ENCODE measurements at places on chromosomes 6 and 20.

DNA sequence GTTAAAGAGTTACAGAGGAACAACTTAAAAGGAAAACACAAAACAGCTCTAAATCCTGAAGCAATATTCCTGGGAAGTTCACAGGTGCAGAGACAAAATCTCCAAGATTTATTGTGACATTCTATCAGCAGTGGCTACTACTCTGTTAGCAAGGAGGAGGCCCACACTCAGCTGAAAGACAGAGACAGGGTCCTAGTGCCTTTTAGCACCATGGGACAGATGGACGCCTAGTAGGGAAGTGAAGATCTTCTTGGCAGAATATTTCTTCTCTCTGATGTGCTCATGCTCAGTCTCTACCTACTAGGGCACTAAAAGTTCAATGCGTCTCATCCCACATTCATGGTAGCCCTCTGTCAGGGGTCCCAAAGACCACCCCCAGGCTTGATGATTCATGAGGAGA is 133.4 kb downstream of the LAMP5 start:
- no peak for DNase-seq

DNA sequence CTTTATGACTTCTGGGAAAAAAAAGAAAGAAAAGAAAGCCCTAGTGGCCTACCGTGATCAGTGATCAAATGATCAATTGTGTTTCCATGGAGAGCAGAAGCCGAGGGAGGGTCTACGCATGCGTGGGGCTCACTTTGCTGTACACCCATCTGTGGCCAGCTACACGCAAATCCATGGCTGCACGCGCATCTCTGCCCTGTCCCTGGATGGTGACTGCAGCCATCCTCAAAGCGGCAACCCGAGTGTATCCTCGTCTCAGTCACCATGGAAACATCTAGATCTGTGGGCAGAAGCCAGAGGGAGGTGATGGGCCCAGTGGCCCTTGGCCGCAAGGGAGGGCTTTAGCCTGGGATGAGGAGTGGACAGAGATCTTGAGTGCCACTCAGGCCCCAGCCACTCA is 785 bp upstream of the ULBP3 start:
- no peak for DNase-seq

- no peak for DNase-seq
Observed at GRCh38 chr20:46938434-46938833, 43.8 kb downstream of the EYA2 start.

DNA sequence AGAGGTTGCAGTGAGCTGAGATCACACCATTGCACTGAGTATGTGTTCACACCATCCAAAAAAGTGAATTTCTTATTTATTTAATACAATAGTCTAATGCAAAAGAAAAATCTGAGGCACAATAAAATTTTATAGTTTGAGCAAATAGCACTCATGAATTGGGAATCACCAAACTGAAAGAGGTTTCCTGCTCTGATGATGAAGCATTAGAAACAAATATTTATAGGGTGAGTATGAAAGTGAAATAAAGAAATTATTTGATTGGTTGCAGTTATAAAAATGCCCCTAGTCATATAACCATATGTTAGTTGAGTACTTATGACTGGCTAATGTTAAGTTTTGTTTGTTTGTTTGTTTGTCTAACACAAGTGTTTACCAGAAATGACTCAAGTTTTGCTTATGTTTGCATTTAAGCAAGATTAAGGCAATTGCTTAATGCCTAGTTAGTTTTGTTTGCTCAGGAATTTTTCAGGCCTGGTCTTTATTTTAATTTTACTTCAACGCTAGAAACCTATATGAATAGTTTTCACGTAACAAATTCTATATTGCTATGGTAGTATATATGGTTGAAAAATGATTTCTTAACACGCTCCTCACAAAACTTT is 151.5 kb upstream of the FAM83B start:
- DNase-seq: no peak

DNA sequence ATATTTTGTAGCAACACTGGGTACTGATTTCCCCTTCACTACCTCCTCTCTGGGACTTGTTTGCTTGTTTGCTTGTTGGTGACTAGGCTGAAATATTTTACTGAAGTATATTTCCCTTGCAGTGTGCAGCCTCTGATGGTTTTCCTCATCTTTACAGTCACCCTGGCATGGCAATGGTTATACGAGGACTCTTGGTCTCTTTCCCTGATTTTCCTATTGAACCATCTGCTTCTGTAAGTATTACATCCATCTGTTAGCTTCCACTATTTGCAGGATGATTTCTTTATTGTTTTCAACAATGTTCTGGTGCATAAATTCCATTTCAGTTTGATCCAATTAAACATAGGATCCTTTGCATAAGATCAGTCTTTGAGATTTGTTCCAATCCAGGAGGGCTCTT is 465.1 kb downstream of the MEI4 start:
- no peak for DNase-seq

DNA sequence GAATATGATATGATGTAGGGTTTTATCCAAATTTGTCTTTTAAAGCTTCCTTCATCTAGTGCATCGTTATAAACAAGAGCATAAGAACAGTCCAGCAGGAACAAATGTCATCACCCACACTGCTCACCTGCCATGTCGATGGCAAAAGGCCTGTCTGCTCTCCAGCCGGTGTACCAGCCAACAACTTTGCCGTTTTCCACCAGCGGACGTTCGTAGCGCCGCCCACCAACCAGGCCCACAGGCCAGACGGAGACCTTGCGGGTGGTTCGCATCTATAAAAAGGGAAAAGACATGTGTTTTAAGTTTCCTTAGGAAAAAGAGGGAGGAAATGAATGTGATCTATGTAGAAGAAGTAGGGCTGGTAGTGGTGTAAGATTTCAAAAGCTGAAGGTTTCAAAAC is 62.9 kb downstream of the B3GAT2 start:
- no peak for DNase-seq

- DNase-seq: no peak
Observed at GRCh38 chr6:125808060-125808459, 17.3 kb downstream of the NCOA7 start.

DNA sequence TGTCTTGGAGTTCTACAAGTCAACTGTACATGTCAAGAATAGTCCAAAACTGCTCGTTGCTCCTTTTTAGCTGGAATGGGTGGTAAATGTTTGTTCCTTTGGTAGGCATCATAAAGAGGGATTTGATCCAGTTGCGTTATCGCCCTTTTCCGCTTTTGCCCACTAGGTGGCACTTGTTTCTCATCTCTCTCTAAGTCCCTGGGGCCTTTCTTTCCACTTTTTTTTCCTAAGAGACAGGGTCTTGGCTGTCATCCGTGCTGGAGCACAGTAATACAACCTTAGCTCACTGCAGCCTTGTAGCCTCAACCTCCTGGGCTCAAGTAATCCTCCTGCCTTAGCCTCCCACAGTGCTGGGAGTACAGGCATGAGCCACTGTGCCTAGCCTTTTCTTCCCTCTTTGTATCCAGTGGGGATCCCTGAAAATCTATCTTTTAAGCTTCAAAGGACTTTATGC is 20.7 kb downstream of the GTPBP2 start:
- DNase-seq: peak; percentile 55

DNA sequence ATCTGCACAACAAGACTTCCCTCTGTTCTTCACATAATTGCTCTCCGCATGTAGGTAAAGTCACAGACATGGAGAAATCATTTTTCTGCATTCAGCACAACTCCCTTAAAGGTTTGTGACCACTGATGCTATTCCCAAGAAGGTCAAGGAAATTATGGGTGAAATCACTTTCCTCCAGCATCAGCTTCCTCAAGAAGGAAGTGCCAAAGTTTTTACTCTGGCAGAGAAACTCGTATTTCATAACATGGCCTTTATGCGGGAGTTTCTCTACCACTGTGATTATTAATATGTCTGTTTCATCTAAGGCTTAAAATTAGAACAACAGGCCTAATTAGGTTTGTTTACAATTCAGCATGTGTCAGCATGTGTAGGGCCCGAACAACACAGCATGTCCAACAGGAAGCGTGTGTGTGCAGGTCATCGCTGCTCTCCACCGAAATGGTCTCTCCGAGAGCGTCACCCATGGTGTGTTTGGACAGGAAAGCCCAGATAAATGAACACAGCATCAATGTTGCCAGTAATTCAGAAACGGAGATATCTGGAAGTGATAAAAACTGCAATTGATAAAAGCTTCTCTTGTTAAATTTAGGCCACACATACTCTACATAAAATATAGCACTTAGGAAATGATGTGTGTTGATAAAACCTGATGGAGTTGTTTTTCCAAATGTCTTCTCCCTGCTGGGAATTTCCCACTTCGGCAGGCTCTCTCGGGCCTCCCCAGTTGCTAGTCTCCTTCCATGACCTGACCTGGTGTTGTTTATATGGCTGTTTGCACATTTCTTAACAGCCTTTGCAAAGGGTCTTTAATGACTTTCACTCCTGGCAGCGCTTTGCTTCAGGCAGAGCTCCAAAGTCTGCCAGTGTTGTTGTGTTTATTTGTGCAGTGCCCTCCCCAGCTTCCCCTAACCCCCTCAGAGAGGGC is 265.1 kb upstream of the CEP162 start:
- DNase-seq: no peak

DNA sequence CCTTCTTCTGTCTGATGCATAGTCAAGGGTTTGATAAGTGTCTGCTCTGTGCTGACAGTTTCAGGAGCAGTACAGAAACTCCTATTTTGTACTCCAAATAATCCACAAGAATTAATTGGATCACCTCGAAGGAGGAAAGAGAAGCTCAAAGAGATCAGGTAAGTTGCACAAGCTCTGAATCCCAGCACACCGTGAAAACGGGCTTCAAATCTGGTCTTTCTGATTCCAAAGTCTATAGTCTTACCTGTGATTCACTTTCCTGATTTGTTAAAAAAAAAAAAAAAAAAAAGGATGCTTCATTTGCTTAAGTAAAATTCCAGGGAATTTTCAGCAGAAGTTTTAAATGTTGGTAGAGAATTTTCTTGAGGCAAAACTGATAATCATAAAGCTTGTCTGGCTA is 155.8 kb upstream of the ESR1 start:
- DNase-seq: no peak

GRCh38 chr6:135044639-135045038 is 10.0 kb downstream of the HBS1L start:
- DNase-seq: no peak

DNA sequence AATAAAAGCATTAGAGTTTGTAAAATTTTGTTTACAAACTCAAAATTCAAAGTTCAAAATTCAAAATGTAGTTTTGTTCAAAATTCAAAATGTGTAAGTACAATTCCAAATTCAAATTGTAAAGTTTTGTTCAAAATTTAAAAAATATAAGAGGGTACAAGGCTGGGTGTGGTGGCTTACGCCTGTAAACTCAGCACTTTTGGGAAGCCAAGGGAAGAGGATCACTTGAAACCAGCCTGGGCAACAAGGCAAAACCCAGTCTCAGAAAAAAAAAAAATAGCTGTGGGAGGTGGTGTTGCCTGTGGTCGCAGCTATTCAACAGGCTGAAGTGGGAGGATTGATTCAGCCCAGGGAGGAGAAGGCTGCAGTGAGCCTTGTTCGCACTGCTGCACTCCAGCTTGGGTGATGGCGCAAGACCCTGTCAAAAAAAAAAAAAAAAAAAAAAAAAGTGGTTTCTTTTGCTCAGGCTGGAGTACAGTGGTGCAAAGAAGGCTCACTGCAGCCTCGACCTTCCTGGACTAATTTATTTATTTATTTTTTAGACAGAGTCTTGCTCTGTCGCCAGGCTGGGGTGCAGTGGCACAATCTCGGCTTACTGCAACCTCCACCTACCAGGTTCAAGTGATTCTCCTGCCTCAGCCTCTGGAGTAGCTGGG is 5.4 kb upstream of the ZBTB12 start:
- DNase-seq: no peak

- DNase-seq: no peak
Observed at GRCh38 chr6:148779142-148779562, 32.3 kb downstream of the UST start.

DNA sequence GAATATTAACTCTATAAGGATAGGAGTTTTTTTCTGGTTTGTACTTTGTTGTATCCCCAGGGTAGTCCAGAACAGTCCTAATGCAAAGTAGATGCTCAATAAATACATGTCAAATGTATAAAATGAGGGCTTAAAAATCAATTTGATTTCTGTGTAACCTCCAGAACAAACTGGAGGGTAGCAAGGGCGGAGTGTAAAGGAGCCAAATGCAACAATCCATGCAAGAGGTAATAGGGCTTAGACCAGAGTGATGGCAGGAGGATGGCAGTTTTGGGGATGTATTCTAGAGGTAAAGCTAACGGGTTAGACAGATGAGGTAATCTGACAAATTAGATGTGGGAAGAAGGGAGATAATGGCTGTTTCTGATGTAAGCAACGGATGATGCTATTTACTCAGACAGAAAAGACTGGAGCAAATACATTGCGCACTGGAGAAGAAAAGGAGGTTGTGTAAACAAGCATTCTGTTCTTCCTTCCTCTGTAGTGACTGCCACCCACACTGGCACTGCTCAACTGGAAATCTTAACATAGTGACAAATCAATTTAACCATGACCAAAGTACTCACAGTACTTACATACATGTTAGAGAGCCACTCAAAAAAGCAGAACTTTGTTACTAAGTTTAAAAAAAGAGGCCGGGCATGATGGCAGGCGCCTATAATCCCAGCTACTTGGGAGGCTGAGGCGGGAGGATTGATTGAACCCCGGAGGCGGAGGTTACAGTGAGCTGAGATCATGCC is 2.0 kb downstream of the ZNF318 start:
- DNase-seq: no peak

- no peak for DNase-seq
Observed at GRCh38 chr6:8462694-8463093, 27.3 kb upstream of the SLC35B3 start.

GRCh38 chr6:82775361-82775760 is 290.3 kb downstream of the UBE3D start:
- DNase-seq: no peak

DNA sequence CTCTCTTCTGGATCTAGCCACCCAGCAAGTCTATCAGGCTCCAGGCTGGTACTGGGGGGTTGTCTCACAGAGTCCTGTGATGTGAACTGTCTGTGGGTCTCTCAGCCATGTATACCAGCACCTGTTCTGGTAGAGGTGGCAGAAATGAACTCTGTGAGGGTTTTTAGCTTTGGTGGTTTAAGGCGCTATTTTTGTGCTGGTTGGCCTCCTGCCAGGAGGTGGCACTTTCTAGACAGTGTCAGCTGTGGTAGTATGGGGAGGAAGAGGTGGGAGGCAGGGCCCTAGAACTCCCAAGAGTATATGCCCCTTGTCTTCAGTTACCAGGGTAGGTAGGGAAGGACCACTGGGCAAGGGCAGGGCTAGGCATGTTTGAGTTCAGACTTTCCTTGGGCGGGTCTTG is 75.8 kb downstream of the SNAP91 start:
- no peak for DNase-seq

- no peak for DNase-seq
Observed at GRCh38 chr6:1004885-1005630, 306.8 kb upstream of the FOXQ1 start.

- DNase-seq: no peak
Observed at GRCh38 chr6:107246972-107247615, 131.8 kb upstream of the BEND3 start.

GRCh38 chr6:139519571-139520031 is 145.2 kb upstream of the CITED2 start:
- no peak for DNase-seq

GRCh38 chr6:19918436-19918835 is 81.3 kb downstream of the ID4 start:
- no peak for DNase-seq

GRCh38 chr20:10670501-10671220 is 3.1 kb downstream of the JAG1 start:
- no peak for DNase-seq

GRCh38 chr6:168319279-168320111 is at the start of gene DACT2:
Gene DACT2 (minus strand): TSS chr6:168319777. CDS start chr6:168319633, 144 bp downstream.
- no peak for DNase-seq

GRCh38 chr20:44198872-44199271 is 11.7 kb downstream of the OSER1 start:
- no peak for DNase-seq

GRCh38 chr20:3606021-3606420 is 57.2 kb downstream of the GFRA4 start:
- DNase-seq: no peak
